Fibroblast of skin of right quadriceps (primary cell): ENCODE measurements at places on chromosomes 5 and 9.

DNA sequence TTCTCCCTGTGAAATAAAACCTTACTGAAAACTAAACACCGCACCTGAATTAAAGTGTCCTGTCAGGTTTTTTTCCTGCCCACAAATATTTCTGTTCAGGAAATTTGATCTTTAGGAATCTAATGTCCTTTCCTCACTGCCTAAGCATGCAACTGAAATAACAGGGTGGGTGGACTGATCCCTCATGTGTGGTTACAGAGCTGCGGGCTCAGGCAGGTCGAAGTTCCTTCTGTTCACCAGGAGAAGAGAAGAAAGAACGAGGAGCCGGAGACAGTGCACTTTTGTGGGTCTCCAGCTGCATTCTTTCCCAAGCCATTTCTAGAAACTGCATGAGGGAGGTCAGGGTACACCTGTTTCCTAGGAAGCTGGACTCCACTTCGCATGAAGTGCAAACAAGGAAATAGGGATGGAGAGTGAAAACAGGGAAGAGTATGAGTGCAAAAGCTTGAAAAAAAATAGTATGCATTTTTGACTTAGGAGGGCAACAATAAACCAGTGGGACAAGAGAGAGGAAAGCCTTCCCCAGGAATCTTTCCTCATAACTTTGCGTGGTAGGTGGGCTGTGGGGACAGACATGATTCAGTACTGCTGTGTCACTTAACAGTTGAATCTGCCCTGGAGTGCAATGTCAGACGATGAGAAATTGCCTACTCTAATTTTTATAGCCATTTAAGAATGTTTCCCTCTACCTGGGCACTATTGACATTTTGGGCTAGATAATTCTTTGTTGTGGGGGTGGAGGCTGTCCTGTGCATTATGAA is 60.3 kb downstream of the GCNT1 start:
- no peak for DNase-seq

GRCh38 chr9:105639936-105640335 is 22.3 kb upstream of the TAL2 start:
- no peak for DNase-seq

DNA sequence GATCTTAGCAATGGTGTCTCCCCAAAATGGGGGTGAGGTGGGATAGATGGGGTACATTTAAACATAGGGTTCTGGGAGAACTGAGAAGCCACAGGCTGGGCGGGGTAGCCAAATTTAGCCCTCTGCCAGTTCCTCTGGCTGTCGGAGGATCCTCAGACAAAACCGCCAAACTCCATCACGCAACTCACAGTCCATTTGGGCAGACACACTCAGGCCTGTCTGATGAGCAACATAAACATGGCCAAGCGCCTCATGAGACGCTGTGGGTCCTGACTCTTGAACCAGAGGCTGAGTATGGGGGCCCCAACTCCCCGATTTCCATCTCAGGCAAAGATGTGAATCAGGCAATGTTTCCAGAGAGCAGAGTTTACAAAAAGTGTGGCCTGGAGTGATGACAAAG is 162.3 kb downstream of the FGF18 start:
- no peak for DNase-seq

DNA sequence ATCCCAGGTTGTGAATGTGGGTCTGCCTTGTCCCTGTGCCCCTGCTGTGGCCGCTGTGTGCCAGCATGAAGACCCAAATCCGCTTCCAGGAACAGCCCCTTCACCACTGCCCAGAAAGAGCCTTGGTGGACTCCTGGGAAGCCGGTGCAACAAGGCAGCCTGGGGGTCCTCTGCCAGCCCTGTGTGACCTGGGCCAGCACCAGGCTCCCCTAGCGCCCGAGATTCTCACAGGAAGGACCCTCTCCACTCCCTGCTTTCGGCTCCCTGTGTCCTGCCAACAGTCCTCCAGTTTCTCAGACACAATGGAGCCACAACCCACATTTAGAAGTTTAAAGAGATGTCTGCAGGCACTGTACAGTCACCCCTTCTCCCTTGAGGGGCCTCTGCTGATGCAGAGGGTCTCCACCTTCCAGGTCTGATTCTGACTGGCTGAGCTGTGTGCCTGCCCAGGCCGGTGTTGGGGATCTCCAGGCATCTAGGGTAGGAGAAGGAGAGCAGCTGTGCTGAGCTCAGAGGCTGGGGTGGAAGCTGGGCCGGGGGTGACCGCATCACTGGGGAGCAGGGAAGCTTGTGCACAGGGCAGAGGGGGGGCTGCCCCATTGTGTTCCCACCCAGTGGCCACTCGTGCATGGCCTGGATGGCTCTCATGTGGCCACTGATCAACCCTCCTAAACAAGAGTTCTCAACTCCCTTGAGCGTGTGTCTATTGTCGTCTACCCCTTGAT is 174.0 kb downstream of the IRX2 start:
- no peak for DNase-seq
